Breast epithelium (tissue), 4 donors: ENCODE measurements at places on chromosomes 7 and 10. TPM values are rescaled to one million over a fixed set of nuclear protein-coding genes. Genes with fewer than 3 reads are reported as not detected.

DNA sequence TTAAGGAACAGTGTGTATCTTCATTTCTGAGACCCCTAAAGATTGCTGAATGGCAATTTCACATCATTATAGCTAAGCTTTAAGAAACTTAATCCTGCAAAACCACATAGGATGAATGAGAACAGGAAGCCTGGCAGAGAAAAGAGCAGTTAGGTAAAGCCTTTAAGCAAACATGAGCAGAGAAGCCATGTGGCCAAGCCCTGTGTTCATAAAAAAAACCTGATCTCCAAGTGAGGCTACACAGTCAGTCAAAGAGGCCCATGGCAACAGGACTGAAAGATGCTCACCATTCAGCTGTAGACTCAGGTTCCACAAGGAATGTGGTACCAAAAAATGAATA is 9.3 kb downstream of the LIPA start:
- no peaks in the 10 kb centered on the region for H3K4me1 ChIP-seq
- H3K4me3 ChIP-seq, result no peak overlapping the region
- peak overlapping the region; percentile 72 for H3K27ac ChIP-seq

- DNase-seq, result no peak
- H3K27me3 ChIP-seq, result no peaks in the 10 kb centered on the region
- H3K4me1 ChIP-seq, result no peaks in the 10 kb centered on the region
Observed at GRCh38 chr7:41027428-41028115, 675.3 kb downstream of the INHBA start.

DNA sequence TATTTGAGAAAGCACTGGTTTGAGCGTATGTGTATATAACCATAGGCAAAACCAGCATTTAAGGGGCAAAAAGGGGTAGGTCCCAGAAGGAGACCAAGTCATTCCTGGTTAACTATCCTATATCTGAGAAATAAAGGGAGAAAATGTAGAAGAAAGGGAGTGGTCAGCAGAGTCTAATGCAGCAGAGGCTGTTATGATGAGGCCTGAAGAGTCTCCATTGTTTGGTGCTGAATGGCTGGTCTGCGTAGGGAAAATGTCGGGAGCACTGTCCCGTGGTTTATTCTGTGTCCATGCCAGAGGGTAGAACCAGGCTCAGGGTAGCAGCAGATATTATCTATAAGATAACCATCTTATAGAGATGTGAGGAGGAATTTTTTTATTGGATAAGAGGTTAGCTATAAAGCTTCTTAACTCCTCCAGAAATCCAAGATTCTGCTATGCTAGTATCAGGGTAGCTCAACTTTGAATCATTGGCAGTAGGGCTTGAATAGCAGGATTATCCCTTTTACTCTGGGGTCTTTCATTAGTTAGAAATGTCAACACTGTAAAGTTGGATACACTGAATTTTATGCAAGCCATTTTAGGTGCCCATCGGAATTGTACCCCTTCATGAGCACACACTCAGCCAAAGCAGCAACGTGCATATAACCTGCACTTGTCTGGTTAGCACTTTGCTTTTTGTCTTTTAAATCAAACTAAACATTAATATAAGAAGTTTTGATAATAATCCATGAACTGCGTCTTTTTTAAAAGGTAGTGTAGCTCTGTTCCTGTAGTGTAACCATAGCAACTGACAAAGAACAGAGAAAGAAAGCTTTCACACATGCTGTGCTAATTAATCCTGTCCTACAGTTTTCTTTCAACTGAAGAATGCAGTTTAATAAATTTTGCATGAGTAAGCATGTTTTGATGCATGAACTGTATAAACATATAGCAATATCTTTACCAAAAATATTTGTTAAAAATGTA is 312.0 kb upstream of the FZD1 start:
- DNase-seq, result no peak
- H3K36me3 ChIP-seq, result no peaks in the 10 kb centered on the region
- no peak overlapping the region for H3K27ac ChIP-seq
- H3K27me3 ChIP-seq, result no peaks in the 10 kb centered on the region
- H3K4me1 ChIP-seq, result no peaks in the 10 kb centered on the region
- no peak overlapping the region for H3K4me3 ChIP-seq

GRCh38 chr7:107233174-107233573 is 64.4 kb downstream of the HBP1 start:
- H3K27me3 ChIP-seq, result no peaks in the 10 kb centered on the region
- H3K27ac ChIP-seq, result no peak overlapping the region
- H3K4me1 ChIP-seq, result no peaks in the 10 kb centered on the region
- no peaks in the 10 kb centered on the region for H3K36me3 ChIP-seq

GRCh38 chr10:20443094-20443493 is 454.0 kb downstream of the NEBL start:
- H3K4me3 ChIP-seq, result no peak overlapping the region
- no peak overlapping the region for H3K27ac ChIP-seq
- no peaks in the 10 kb centered on the region for H3K4me1 ChIP-seq
- DNase-seq, result no peak
- no peaks in the 10 kb centered on the region for H3K27me3 ChIP-seq

GRCh38 chr10:75883081-75884072 is 452.0 kb downstream of the LRMDA start:
- no peak for DNase-seq
- H3K27ac ChIP-seq, result no peak overlapping the region
- H3K36me3 ChIP-seq, result no peaks in the 10 kb centered on the region
- no peaks in the 10 kb centered on the region for H3K4me1 ChIP-seq
- H3K27me3 ChIP-seq, result no peaks in the 10 kb centered on the region

- H3K36me3 ChIP-seq, result no peaks in the 10 kb centered on the region
- H3K27me3 ChIP-seq, result no peaks in the 10 kb centered on the region
- DNase-seq, result no peak
- H3K4me1 ChIP-seq, result no peaks in the 10 kb centered on the region
Observed at GRCh38 chr7:24214670-24215069, 69.3 kb upstream of the NPY start.

DNA sequence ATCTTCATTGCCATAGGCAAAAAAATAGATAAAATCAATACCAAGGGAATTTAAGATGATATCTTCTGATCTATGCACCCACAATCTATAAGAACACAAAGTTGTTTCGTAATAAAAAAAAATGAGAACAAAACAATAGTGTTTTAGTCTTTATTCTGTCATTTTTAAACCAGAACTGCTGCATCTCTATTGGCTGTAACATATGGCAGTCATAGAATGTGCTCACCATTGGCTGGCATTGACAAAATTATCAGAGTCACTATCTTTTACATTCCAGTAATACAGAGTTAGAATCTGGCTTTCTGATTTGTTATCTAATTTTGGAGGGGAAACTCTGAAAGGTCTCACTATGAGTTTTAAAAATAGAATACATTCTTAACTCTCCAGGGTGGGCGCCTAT is 138.6 kb upstream of the CCDC6 start:
- no peaks in the 10 kb centered on the region for H3K36me3 ChIP-seq
- H3K4me1 ChIP-seq, result no peaks in the 10 kb centered on the region
- H3K27me3 ChIP-seq, result no peaks in the 10 kb centered on the region

GRCh38 chr10:6279540-6280267 is 77.0 kb downstream of the PFKFB3 start:
- H3K27me3 ChIP-seq, result no peaks in the 10 kb centered on the region
- no peak for DNase-seq
- H3K4me1 ChIP-seq, result no peaks in the 10 kb centered on the region
- no peaks in the 10 kb centered on the region for H3K36me3 ChIP-seq

GRCh38 chr7:121376979-121377378 is 19.1 kb downstream of the FAM3C start:
- no peaks in the 10 kb centered on the region for H3K36me3 ChIP-seq
- DNase-seq, result no peak
- H3K4me1 ChIP-seq, result no peaks in the 10 kb centered on the region
- H3K27ac ChIP-seq, result no peak overlapping the region

DNA sequence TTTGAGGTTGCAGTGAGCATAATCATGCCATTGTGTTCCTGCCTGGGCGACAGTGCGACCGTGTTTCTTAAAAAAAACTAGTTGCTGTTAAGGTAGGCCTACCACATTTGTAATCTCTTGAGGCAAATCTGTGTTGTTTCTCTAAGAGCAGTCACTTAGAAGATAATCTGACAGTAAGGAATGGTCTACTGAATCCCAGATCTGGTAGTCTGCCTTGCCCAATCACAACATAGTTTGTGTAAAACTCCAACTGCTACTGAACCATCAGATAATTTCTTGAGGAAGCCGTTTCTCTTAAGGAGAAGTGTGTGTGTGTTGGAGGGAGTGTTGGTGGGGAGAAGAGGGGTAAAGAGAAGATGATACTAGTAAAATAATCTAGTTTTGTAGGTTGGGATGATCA is 5.0 kb downstream of the NRF1 start:
- H3K27ac ChIP-seq, result no peak overlapping the region
- H3K27me3 ChIP-seq, result no peaks in the 10 kb centered on the region
- no peaks in the 10 kb centered on the region for H3K36me3 ChIP-seq
- no peak overlapping the region for H3K4me3 ChIP-seq

GRCh38 chr10:78224602-78225001 is 190.9 kb downstream of the RPS24 start:
- H3K4me1 ChIP-seq, result no peaks in the 10 kb centered on the region
- H3K27ac ChIP-seq, result no peak overlapping the region
- no peak overlapping the region for H3K4me3 ChIP-seq
- no peaks in the 10 kb centered on the region for H3K36me3 ChIP-seq

DNA sequence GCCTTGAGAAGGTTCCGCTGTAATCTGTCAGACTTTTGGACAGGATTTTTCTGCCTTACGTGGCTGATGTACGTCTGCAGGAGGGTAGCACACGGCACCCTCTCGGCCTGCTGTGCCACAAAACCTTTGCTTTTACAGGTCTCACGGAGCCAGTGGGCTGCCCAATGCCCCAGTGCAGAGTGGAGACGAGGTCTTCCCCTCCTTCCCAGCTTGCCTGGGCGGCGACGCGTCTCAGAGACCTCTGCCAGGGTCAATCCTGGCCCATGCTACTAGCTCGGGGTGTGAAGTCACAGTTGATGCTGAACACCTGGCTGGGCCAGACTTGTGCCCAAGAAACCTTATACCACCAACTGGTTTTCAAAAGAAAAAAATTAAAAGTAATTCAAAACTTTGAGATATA is 526.4 kb downstream of the DNAJB6 start:
- H3K4me1 ChIP-seq, result no peaks in the 10 kb centered on the region
- H3K27ac ChIP-seq, result no peak overlapping the region
- no peak overlapping the region for H3K4me3 ChIP-seq
- H3K36me3 ChIP-seq, result no peaks in the 10 kb centered on the region
- H3K27me3 ChIP-seq, result no peaks in the 10 kb centered on the region

Gene CAMK2G
- 28.0 TPM for total RNA-seq

Gene GRM3
- not detected for total RNA-seq

Gene NPFFR1
- 0.44 TPM for total RNA-seq

Gene OR2A12
- not detected for total RNA-seq
